Right forelimb (tissue), 1 donor: ENCODE measurements at places on chromosomes 5 and 9.
A peak's percentile ranks its signal among the peaks of the same experiment; 100 is the strongest.

- no peak for DNase-seq
Observed at GRCh38 chr5:95835682-95836385, 13.3 kb upstream of the GLRX start.

GRCh38 chr9:88034964-88035363 lies 60.6 kb upstream of the CDK20 start:
- DNase-seq, result no peak

GRCh38 chr9:5326893-5327548 lies 12.7 kb downstream of the RLN1 start:
- DNase-seq, result no peak

- DNase-seq, result no peak
Observed at GRCh38 chr5:54083851-54084250, 226.5 kb downstream of the ARL15 start.

- no peak for DNase-seq
Observed at GRCh38 chr5:72599519-72600370, 92.5 kb upstream of the ZNF366 start.

DNA sequence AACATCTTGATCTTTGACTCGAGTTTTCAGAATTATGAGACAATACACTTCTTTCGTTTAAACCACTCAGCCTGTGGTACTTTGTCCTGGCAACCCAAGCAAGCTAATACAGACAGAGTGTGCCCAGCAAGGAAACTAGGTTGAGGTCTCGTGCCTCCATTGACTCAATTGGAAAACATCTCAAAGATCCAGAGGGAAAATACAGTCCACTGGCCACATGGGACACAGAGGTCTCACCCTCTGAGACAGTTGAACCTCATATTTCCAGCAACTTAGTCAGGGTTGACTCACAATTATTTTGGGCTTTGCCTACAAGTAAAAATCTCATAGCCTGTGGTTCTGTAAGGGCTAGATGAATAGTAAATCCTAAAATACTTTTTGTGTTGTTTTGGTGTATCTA lies 631.5 kb downstream of the MTRR start:
- no peak for DNase-seq

GRCh38 chr9:87824216-87824875 lies 58.3 kb upstream of the SPATA31E1 start:
- DNase-seq, result no peak

GRCh38 chr5:169442913-169443784 lies 140.4 kb upstream of the SPDL1 start:
- DNase-seq, result no peak

- no peak for DNase-seq
Observed at GRCh38 chr5:161572914-161573313, 26.4 kb upstream of the GABRB2 start.

- DNase-seq, result no peak
Observed at GRCh38 chr5:111385970-111386831, 126.1 kb downstream of the STARD4 start.

DNA sequence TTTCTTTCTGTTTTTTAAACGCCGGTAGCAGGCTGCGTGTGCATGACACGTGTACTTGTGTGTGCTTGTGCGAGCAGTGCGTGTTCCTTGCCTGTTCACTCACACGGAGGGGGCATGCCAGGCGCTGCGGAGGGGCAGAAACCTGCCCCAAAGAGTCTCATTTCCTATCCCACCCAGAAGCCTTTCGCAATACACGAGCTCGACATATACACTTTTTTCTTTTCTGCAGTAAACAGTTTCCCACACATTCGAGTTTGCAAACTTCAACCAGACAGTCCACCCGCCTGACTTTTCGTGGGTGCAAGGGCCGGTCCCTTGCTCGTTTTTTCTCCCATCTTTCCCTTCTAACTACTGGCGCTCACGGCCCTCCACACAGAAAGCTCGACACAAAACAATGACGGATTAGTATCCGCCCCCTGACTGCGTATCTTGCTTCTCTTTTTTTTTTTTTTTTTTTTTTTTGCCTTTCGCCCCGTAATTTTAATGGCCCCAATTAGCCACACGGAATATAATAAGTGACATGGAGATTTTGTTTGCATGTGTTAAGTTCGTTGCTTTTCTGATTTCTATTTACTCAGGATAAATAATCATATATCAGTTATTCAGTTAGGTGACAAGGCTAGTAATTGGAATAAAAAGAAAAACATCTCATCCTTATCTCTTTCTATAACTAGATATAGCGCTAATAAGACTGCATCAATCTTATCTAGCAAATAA lies 5.3 kb upstream of the OTP start:
- DNase-seq, result no peak

GRCh38 chr9:6944896-6945295 lies 187.1 kb downstream of the KDM4C start:
- DNase-seq, result no peak

- no peak for DNase-seq
Observed at GRCh38 chr5:50727149-50727496, 60.7 kb downstream of the PARP8 start.

DNA sequence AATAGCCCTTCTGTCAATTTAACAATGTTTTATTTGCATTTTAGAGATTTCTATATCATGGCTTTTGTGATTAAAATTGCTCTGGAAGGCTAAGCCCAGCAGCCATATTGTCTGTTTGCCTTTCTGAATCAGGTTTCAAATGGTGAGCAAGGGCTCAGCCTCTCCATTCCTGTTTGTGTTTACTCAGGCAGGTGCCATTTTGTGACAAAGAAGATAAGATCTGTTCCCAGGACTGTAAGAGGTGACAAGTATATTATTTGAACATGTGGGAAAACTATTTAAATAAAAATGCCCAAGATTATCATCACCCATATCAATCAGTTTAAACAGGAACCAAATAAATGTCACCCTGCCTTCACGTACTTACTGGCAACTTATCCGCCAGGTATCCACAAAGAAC lies 641.3 kb upstream of the KLF4 start:
- no peak for DNase-seq

- DNase-seq, result no peak
Observed at GRCh38 chr5:161311146-161311708, 235.3 kb downstream of the GABRB2 start.

GRCh38 chr9:98866435-98867102 lies 59.1 kb downstream of the GALNT12 start:
- DNase-seq, result no peak

GRCh38 chr5:147045290-147045689 lies 166.7 kb upstream of the PPP2R2B start:
- no peak for DNase-seq

GRCh38 chr9:87193925-87194868 lies 246.9 kb upstream of the GAS1 start:
- DNase-seq, result peak; percentile 65

- DNase-seq, result no peak
Observed at GRCh38 chr5:4847766-4848165, 292.4 kb upstream of the ADAMTS16 start.

GRCh38 chr9:85432599-85432998 lies 309.2 kb downstream of the AGTPBP1 start:
- no peak for DNase-seq

DNA sequence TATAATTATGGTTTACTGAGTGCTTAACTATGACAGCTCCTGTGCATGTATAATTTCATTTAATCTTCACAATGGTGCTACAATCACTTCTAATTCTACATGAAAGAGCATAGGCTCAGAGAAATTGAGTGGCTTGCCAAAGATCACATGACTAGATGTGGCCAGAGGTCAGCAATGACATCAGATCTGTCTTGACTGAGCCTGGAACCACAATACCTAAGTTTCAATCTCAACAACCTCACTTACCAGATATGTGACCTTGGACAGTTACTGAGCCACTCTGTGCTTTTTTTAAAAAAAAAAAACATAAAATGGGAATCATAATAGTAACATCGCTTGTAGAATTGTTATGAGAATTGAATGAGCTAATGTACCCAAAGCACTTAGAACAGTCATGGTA lies 130.7 kb downstream of the TRIM32 start:
- no peak for DNase-seq

GRCh38 chr5:107389130-107389774 lies 281.5 kb downstream of the EFNA5 start:
- DNase-seq, result no peak

- no peak for DNase-seq
Observed at GRCh38 chr9:126203313-126203712, 123.3 kb upstream of the MVB12B start.

DNA sequence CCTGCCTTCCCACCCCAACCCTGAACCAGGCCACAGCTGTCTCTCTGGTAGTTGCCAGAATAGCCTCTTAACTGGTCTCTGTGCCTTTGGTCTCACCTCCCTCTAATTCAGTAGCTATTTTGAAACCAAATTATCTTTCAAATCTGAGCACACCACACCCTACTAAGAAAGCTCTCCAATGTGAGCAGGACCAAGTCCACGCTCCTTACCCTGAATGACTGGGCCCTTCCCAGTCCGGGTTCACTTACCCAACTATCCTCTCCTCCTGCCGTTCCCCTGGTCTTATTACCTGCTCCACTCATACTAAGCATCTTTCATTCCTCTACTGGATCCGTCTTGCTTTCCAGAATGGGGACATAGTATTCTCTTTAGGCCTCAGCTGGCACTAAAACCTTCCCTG lies 16.8 kb downstream of the ANKH start:
- DNase-seq, result no peak

DNA sequence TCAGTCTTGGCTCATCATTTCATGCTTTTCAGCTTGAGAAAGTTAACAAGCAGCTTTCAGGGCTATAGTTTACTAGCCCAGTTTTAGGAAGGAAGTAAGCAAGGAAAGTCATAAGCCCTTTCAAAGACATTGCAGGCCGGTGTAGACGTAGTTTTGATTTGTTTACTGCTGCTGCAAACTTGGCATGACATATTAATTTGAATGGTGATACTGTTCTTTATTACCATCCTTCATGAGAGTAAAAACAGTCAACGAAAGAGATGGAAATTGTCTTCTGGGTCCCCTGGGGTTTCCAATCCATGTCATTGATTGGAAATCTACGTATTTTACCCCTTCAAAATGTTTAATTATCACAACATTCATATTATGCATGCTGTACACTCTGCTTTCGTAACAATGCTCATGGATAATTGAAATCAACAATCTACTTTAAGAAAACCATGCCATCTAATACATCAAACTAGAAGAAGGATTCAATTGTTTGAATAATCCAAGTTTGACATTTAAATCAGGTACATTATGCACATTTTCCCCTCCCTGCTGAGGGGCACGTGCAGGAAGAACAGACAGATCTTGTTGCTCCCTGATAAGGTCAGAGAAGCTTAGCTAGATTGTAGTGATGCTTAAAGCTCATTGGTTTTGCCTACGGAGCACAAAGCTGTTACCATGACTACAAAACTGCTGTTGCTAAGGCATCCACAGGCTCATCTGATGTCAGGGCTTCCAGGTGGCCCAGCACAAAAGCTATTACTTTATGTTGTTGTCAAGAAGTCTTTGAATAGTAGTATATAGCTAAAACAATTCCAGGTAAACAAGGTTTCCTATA lies 139.9 kb upstream of the PRLR start:
- DNase-seq, result no peak

- DNase-seq, result no peak
Observed at GRCh38 chr5:143188083-143188482, 215.4 kb downstream of the NR3C1 start.
